Right lung (tissue), 10 donors: ENCODE measurements at places on chromosomes 12 and 14.

DNA sequence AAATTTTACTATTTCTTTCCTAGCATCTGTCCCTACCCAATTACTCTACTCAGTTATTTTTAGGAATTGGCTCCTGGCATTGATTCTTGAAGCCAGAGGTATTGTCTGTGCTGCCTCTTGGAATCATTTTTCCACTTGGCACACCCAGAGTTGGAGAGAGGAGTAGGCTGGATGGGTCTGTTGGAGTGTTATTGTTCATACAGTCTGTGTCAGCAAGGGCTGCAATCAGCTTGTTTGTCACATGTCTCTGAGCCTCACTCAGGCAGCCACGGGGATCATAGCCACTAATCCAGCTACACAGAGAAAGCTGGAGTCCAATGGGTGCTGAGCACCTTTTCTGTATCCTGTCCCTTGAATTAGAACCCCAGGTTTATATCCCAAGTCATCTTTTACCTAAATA is 176.0 kb upstream of the DYRK2 start:
- DNase-seq = no peak

DNA sequence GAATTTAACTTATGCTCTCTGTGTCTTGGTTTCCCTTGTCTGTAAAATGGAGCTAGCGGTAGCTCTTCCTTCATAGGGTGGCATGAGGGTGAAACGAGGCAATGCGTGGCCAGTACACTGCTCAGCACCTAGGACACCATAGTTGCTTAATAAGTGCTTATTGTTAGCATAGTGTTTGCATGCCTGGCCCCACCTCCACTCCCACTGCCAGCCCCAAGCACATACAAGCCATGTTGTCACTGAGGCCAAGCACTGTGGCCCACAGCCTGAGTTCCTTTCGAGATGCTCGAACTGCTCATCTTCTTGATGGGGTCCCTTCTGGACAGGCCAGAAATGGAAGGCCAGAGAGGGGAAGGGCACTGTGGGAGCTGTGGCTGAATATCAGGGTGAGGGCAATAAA is 839 bp downstream of the FICD start:
- no peak for DNase-seq

DNA sequence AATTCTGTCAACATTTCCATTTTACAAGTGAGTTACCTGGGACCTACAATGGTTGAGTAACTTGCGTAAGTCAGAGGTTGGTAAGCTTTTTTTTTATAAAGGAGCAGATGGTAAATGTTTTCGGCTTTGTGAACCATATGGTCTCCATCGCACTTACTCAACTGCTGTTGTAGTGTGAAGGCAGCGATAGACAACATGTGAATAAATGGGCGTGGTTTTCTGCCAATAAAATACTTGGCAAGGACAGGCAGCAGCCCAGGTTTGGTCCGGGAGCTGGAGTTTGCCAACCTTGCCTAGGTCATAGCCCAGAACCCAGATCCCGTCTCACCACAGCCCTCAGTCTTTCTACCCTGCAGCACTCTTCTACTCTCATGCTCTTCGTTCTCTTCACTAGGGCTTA is 6.3 kb downstream of the DDX55 start:
- DNase-seq = no peak

DNA sequence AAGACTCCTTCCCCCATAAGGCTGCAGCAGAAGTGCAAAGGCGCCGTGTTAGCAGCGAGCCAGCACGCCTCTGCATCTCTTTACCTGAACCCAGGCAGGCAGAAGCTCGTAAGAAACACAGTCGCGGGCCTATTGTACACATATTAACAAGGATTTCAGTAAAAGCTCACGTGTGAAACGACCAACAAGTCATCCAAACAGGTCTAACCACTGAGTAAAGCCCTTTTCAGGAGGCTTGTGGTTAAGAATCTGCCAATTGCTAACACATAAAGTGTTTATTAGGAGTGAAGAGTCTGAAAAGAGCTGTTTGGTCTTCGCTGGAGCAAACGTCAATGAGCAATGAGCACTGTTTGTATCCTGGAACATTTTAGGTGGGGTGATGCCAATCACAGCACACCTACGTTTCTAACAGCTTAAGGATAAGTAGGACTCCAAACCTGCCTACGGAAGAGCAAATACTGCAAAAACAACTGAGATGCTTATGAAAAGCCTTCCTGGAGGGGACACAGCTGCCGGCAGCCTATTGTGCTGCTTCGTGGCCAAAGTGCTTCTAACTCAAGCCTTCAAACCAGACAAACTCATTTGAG is 43.1 kb downstream of the PRKAB1 start:
- peak; percentile 52 for DNase-seq

DNA sequence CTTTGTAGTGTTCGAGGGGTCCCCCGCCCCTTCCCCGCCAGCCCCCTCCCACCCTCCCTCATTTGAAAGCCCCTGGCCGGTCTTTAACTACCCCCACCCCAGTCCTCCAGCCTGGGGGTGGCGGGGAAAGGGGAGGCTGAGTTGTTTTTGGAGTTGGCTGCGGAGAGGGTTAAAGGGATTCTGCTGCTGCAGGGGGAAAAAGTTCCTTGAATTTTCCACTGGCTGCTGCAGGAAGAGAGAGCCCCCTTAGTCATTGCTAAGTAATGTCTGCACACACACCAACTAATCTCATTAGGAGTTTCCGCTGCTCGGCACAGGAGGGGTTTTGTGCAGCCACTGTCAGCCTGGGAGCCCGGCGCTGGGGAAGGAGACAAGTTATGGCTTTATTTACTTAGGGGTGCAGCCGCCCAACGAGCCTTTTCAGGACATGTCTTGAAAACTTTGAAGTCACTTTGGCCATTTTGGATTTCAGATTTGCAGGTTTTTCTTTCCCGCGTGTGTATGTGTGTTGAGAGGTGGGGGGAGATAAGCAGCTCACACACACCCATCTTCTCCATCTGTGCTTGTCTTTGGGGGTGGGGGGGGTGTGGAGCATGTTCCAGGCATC is 1.8 kb downstream of the ELK3 start:
- peak; percentile 36 for DNase-seq

DNA sequence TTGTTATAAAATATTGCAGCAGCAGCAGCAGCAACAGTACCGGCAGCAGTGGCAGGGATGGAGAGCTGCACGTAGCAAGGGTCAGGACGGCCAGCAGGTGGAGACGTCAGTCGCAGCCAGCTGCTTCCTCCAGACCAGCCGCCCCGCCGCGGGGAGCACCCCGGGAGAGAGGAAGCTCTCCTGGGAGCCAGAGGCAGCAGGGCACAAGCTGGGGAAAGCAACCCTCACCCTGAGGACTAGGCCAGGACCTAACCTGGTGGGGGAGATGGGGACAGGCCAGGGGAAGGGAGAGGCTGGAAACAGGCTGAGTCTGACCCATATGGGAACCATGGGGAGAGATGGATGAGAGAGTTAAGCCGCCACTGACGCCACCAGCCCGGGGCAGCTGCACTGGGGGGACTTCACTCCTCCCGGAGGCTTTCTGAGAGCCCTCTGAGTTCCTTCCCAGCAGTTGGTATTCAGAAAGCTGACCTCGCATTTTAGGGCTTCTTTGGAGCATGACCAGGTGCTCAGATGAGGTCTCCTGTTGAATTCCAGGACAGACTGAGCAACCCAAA is 56.3 kb downstream of the SPTB start:
- peak; percentile 45 for DNase-seq

DNA sequence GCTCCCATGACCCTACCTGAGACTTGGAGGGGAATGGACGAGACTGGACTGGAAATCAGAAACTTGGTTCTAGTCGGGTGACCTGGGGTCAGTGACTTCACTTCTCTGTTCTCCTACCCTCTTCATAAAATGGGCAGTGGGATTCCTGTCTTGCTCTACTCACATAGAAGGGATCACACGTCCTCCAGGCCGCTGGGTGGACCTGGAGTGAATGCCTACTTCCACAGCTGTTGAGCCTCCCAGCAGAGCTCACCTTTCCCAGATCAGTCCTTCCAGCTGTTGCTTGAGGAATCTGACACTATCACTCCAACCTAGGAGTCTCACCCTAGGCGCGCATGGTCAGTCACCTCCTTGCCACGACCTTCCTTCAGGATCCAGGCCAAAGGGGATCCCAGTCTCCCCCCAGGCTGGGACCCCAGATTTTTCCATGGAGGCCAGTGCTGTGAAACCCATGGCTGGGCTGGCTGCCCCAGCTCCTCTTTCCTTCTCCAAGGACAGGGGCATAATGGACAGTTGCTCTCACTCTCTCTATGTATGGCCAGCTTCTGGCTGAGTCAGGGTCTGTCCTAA is 637 bp downstream of the ACVRL1 start:
- DNase-seq = no peak

GRCh38 chr12:46803517-46803916 is 22.3 kb downstream of the SLC38A4 start:
- no peak for DNase-seq

GRCh38 chr12:132620899-132621656 is 2.5 kb downstream of the P2RX2 start:
- DNase-seq = no peak

DNA sequence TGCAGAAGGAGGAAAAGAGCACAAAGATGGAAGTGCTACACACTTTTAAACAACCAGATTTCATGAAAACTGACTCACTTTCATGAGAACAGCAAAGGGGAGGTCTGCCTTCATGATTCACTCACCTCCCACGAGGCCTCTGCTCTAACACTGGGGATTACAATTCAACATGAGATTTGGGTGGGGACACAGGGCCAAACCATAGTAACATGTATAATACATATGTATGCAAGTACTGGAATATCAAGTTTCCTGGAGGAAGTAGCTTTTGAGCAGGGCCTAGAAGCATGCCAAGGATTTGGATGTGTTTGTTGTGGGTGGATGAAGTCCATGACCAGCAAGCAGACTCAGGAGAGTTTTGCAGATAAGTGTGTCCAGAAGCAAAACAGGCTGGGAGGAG is 409.0 kb downstream of the RGS6 start:
- DNase-seq = no peak

- peak; percentile 36 for DNase-seq
These were observed 8.1 kb upstream of the LHX5 start for GRCh38 chr12:113479590-113480335.

- no peak for DNase-seq
These were observed 9.8 kb downstream of the BTBD7 start for GRCh38 chr14:93322929-93323599.

- no peak for DNase-seq
These were observed 56.3 kb downstream of the SLC6A12 start for GRCh38 chr12:157644-158043.

DNA sequence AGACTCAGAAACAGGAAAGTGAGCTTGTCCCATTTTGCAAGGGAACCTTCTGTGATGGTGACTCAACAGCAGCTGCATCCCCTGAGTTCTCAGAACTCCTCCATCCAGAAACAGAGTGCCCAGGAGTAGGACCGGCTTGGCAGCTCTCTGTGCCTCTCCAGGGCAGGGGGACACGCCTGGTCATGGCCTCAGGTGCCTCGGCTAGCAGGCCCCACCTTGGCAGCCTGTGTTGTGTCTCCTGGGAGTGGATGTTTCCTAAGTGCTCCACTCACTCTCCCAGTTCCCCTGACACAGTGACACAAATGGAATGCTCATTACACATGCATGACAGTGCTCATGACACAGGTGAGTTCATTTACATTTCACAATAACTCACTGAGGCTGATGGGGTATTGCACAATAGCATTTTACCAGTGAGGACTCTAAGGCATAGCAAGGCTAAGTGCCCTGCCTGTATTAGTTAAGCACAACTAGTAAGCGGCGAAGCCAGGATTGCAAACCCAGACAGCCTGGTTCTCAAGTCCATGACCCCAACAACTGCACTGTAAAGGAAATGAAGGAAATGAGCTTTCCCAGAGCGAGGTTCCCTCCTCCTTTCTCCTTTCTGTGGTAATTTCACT is 47.4 kb downstream of the CALM1 start:
- peak; percentile 52 for DNase-seq

GRCh38 chr12:27229367-27229766 is 14.7 kb upstream of the STK38L start:
- DNase-seq = no peak

DNA sequence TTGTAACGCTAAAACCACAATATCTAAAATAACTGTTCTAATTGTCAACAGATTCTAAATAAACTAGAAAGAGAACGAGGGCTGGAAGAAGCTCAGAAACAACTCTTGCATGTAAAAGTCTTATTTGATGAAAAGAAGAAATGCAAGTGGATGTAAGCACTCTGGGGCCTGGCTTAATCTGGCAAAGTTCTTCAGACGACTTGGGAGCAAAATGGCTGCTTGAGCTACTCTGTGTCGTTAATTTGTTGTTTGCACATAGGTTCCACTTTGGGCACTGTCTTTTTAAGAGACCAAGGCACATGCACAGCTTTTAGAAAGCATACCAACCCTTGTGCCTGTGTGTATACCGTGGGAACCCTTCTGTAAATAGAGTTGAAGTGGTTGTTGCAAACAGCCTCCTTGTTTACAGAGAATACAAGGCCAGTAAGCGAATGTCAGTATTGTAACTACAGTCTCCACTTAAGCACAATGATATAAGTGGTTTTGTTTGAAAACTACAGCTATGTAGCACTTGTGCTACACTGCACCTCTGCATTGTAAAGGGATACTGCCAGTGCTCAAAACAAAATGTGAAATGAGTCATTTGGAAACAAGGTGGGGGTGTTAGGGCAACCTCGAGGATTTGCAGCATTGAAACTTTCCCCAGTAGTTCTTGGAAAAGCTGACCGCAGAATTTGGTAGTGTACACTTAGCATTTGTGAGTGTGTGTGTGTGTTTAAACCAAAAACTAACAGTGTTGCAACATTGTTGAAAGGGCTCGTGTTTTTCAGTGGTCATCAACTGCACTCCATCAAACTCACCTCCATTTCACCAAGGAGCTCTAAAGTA is 154.3 kb downstream of the CEP83 start:
- DNase-seq = peak; percentile 14

- DNase-seq = no peak
These were observed 427.7 kb downstream of the RAD51B start for GRCh38 chr14:68247274-68247673.

DNA sequence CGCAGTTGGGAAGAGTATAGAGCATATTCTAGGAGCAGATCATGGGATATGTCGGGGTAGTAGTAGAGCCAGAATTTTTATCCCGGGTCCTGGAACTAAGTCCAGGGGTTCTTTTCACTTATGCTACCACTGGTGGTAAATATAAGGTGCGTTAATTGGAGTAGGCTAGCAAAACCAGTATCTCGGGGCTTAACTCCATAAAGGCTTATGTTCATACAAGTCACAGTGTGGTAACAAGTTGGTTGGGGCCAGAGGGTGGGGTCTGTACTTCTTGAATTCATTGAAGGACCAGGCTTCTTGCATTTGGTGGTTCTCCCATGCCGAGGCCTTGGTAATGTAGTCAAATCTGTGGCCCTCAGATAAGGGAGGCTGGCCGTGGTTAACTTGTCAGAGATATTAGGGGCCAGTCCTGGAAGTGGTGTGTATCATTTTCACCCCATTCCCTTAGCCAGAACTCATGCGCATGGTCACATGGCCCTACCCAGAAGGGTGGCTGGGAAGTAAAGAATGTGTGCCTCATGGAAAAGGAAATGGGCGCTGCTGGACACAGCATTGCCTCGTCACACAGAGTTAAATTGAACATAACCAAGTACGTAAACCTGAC is 1.5 kb upstream of the ZNF641 start:
- no peak for DNase-seq

DNA sequence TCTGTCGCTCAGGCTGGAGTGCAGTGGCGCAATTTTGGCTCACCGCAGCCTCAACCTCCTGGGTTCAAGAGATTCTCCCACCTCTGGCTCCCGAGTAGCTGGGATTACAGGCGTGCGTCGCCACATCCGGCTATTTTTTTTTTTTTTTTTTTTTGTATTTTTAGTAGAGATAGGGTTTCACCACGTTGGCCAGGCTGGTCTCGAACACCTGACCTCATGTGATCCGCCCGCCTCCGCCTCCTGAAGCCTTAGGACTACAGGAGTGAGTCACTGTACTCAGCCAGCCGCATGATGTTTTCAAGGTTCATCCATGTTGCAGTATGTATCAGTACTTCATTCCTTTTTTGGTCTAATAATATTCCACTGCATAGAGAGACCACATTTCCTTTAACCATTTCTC is 2.4 kb upstream of the RNF34 start:
- DNase-seq = no peak

- no peak for DNase-seq
These were observed 49.2 kb downstream of the LIN52 start for GRCh38 chr14:74133833-74134481.
